NCI-H1105 (cell line): ENCODE measurements at places on chromosomes 13 and 19.

DNA sequence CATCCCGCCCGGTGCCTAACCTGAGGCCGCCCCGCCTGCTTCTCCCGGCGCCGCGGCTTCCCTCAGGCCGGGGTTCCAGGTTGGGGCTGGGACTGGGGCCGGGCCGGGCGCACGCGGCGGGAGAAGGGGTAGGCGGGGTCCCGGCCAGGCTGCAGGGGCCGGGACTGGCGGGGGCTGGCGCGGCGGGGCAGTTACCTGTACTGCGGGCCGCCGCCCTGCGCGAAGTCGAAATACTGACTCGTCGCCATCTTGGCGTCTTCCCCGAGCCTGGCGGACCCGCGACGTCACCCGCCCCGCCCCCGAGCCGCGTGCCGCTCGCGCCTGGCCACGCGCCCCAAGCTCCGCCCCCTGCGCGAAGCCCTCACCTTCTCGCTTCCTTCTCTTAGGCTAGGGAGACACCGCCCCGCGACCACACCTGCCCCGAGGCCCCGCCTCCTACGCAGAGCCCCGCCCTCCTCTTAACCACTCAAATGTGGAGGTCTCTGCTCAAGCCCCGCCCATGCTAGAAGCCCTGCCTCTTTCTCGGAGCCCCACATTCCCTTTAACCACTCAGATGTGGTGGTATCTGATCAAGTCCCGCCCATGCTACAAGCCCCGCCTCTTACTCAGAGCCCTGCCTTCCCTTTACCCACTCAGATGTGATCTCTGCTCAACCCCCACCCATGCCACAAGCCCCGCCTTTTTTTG, at the start of gene ZFR2:
Gene ZFR2 (minus strand): TSS at position 269 of the 687 bp plus-strand sequence. CDS start 21 bp downstream, at position 248.
- no peak for DNase-seq

GRCh38 chr19:32032561-32032960, 312.8 kb upstream of the ZNF507 start:
- DNase-seq = no peak

GRCh38 chr19:42191855-42192254, 25.6 kb downstream of the DEDD2 start:
- no peak for DNase-seq

GRCh38 chr13:114035583-114036531, 62.0 kb upstream of the C13orf46 start:
- DNase-seq = no peak

DNA sequence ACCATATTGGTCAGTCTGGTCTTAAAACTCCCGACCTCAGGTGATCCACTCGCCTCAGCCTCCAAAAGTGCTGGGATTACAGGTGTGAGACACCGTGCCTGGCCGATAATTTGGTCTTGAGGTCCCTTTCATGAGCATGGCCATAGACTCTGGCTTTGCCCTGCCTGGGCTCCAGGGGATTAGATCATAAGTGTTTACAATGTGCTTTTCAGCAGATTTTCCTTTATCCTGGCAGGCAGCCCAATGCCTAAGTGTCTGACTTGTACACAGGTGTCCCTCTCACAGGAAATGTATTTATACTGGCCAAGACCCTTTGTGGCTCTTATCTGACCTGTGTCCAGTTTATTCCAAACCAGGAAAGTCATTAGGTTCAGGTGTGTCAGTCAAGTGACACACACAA, 15.9 kb downstream of the BCAM start:
- no peak for DNase-seq

DNA sequence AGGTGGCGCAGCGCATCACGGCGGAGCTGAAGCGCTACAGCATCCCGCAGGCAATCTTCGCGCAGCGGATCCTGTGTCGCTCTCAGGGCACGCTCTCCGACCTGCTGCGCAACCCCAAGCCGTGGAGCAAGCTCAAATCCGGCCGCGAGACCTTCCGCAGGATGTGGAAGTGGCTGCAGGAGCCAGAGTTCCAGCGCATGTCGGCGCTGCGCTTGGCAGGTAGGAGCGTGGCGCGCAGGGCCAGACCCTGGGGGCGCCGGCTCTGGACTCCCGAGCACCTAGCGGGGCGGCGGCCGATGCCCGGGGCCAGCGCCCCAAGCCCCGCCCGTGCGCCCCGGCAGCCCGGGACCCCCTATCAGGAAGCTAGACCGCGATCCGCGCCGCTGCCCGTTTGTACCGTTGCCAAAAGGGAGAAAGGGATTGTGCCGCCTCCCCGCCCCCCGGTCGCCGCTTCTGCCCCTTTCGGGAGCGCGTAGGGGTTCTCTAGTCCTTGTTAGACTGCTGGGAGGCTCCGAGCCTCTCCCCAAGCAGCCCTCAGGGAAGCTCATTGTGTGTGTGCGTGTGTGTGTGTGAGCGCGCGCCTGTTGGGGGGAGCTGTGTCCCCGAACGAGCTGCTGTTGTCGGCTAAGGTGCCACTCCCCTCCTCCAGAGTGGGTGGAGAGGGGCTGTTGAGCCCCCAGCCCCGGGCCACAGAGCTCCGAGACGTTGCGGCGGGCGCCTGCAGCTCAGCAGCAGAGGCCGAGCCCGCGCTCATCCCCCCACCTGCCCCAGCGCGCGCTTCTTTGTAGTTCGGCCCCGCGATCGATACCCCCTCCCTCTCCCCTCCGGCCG, 1.5 kb downstream of the ONECUT3 start:
- DNase-seq = no peak

DNA sequence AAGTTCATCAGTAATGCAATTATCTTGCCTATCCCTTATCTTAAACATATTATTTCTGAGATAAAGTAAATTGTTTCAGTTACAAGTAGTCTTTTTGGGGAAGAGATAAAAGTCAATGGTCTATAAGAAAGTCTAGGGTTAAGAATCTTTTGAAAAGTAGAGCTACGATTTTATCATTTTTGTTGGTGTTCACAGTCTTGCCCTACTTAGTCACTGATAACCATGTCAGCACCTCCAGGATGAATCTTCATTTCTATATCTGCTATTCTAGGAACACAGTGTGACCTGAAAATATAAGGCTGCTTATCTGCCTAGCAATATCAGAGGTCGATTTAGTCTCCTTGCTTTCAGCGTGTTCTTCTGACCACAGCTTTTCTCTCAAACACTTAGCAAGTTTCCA, 1676.5 kb upstream of the PRR20A start:
- no peak for DNase-seq

GRCh38 chr13:80881034-80881433, 540.1 kb upstream of the SPRY2 start:
- no peak for DNase-seq

DNA sequence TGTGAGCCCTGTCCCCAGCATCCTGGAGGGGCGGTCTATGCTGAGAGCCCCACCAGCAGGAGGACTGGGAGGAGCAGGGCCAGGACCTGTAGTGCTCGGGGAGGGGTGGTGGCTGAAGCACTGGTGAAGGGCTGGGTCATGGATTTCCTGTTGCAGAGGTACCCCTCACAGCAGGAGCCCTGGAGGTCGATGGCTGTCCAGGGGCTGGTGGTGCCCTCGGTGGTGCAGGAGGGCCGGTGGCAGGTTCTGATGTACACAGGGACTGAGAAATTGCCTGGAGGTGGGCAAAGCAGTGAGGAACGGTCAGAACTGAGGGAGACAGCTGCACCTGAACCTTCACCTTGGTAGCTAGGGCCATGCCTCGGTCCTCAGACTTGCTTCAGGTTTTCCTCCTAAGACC, 4.7 kb downstream of the LYPD5 start:
- no peak for DNase-seq
